ENCODE measurements at places on chromosomes 12 and 14.

- DNase-seq = peak; percentile 41
Measured at GRCh38 chr12:46752396-46752795, 73.4 kb downstream of the SLC38A4 start.

DNA sequence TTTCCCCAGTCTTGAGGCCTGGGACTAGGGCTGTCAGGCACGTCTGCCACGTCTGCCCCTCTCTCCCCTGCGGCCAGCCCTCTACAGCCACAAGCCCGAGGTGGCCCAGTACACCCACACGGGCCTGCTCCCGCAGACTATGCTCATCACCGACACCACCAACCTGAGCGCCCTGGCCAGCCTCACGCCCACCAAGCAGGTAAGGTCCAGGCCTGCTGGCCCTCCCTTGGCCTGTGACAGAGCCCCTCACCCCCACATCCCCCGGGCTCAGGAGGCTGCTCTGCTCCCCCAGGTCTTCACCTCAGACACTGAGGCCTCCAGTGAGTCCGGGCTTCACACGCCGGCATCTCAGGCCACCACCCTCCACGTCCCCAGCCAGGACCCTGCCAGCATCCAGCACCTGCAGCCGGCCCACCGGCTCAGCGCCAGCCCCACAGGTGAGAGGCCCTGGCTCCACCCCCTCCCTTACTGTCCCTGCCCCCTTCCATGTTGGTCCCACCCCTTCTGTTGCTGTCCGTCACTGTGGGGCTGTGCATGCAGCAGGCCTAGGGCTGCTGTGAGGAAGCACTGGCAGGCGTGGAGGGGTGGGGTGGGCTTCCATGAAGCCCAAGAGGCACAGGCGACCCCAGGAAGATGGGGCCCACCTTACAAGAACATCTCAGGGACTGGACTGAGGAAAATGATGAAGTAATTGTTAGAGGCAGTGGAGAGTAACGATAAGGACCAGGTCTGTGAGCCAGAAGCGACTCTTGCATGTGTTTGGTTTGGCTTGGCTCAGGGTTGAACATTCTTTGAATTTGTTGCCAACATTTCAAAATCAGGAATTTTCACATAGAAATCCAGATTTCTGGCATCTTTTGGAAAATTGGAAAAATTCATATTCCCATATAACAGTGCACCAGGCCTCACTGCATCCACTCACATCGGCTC is 16.8 kb downstream of the C12orf43 start:
- no peak for DNase-seq

DNA sequence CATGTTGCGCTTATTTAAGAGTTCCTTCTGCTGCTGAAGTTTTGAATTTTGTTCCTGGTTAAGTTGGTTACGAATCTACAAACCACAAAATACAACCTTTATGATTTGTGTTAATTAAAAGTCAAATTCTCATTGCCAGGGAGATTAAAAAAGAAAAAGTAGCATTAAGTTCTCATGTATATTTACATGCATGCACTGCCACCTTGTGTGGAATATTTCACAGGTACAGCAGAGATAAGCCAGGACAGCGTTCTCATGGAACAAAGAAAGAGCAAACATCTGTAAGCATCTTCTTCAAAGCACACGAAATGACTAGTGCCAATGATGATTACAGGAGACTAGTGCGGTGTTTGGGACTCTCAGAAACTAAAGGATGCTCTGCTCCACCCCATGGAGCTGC is 34.2 kb downstream of the ZFYVE21 start:
- DNase-seq = peak; percentile 57

DNA sequence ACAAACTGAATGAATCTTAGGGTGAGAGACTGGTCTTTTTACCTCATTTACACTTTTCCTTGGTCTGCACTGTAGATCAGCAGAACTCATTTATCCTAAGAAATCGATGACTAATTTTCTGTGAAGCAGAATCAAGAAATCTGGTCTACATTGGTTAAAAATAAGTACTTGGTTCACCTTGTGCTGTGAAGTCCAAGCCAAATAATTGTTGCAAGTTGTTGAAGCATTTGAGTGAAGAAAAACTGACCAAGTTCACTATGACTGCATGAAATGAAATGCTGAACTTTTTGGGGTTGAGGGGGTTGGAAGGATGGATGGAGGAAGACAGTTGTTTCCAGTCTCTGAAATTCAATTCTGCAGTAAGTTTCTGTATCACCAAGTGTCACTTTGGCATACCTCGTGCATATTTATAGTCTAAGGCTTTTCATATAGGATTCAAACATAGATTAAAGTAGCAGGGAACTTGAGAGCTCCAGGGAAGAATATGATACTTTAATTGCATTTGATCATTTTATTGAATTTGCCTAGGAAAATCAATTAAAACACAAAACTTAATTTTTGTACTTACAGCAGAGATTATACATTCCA is 75.0 kb downstream of the FAR2 start:
- no peak for DNase-seq

DNA sequence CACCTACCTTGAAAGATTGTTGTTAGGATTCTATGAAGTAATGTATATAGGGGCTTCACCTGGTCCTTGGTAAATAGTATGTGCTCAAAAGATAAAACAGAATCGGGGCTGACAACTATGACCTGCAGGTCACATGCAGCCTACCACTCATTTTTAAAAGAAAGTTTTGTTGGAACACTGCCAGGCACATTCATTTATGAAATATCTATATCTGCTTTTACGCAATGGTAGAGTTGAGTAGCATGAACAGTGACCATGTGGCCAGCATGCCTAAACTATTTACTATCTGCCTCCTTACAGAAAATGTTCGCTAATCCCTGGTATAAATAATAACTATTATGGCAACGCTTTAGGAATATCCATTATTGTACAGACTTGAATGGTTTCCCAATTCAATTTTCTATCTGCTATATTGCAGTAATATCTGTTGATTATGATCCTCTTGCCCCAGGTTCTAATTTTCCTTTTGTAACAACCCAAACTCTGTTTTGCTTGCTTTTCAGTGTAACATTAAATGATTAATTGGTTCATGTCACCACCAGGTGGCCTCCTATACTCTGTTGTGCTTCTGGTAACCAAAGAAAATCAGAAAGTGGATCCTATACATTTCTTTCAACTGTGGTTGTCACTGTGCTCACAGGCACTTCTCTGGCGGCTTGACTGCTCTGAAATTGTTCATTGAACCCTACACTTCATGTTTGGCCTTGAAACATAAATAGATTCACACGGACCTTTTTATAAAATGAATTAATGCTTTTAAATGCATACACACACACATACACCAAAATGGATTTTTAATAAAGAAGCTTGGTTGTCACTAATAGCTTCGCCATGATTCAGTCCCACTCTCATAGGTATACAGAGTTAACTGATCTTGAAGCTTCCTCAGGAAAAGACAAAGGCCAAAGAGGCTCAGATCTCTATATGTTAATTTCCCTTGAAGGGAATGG is 227.7 kb upstream of the NPAS3 start:
- peak; percentile 69 for DNase-seq

DNA sequence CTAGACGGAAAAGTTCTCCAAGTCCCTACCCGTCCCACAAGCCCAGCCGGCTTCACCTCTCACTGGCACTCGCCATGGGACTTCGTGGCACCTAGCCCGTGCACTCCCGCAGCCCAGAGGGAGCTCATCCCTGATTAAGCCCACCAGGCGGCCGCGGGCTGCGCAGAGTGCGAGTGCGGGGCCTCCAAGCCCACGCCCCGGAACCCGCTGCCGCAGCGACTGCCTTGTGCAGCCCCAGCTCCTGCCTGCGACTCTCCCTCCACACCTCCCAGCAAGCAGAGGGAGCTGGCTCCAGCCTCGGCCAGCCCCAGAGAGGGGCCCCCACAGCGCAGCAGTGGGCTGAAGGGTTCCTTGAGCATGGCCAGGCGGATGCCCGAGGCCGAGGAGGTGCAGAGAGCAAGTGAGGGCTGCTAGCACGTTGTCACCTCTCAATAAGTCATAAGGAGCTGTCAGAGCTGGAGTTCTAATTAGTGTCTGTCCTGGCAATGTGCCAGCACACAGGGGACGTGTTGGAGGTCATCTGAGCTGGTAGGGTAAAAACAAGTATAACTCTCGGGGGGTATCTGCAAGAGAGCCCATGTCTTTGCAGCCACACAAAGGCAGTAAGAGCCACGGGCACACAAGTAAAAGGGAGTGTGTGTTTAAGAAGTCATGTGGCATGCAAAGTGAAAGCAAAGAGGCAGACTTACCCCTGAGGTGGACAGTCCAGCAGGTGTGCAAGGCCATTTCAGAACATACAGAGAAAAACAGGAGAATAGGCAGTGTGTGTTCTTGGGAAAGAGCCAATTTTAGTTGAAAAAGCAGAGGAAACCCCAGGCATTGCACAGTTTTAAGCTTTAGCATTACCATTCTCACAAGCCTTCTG is 27.1 kb upstream of the TMTC2 start:
- no peak for DNase-seq

DNA sequence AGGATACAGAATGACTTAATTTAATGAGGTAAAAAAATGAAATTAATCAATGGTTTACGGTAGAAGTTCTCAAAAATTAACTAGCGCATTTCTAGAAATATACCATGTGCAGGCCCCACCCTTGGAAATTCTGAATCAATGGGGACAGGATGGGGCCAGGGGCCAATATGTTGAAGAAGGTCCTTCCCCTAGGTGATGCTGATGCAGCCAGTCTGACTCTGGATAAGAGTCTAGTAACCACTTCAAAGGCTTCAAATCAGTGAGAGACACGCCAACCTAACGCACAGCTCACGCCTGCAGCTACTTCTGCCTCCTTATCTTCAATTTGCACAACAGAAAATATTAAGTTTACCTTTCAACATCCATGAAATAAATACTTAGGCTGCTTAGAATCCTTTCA is 14.9 kb downstream of the GIT2 start:
- DNase-seq = no peak

DNA sequence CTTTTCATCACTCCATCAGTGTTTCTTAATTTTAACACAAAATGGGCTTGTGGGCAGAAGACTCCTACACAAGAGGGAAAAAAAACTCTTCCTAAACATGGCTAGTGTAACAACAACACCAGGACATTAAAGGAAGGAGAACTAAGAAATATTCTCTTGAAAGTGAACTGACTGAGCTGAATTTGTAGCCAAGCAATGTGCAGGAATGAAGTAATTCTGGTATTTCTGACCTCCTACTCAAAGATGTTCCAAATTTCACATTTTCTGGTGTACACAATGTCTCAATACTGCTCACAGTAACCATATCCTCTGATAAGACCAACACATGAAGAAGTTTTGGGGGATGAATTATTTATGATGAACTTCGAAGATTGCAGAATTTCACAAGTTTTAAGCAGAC is 357.3 kb downstream of the DUSP6 start:
- no peak for DNase-seq

GRCh38 chr12:18681818-18682217 is 56.0 kb downstream of the PLCZ1 start:
- no peak for DNase-seq

GRCh38 chr14:32707742-32708500 is 230.8 kb upstream of the NPAS3 start:
- no peak for DNase-seq

DNA sequence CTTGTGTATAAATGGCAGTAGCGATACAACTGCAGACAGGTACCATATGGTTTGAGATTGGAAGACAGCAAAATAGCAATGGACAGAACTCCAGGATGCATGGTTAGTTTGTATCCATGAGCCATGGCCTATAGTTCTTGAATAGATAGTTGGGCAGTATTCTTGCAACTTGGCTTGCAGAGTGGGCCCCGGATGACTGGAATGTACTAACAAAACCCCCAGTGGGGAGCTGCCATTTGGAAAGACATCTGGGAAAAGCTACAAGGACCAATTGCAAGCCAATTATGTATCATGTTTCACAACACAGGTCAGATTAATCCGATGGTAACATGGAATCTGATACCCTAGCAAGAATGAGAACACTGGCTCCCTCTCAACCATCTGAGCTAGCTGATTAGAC is 279.6 kb downstream of the RERGL start:
- no peak for DNase-seq

- no peak for DNase-seq
Measured at GRCh38 chr12:52383331-52383730, 2.1 kb downstream of the KRT84 start.

DNA sequence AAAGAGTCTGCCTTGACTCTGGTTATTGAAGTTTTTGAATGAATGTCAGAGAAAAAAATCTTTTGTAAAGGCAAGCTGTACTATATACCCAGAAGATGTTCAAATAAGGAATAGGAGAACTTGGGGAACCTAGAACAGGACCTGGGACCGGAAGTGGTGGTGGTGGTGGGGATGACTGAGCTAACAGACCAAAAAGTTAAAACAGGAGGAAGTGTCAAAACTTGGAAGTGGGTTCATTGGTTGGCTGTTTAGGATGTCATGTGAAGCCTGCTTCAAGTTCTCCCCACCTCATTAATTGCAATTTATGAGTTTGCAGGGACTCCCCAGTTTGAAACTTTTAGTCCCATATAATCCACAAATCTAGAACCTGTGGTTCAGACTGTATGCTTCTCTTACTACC is 26.2 kb downstream of the PLXNC1 start:
- DNase-seq = peak; percentile 75

DNA sequence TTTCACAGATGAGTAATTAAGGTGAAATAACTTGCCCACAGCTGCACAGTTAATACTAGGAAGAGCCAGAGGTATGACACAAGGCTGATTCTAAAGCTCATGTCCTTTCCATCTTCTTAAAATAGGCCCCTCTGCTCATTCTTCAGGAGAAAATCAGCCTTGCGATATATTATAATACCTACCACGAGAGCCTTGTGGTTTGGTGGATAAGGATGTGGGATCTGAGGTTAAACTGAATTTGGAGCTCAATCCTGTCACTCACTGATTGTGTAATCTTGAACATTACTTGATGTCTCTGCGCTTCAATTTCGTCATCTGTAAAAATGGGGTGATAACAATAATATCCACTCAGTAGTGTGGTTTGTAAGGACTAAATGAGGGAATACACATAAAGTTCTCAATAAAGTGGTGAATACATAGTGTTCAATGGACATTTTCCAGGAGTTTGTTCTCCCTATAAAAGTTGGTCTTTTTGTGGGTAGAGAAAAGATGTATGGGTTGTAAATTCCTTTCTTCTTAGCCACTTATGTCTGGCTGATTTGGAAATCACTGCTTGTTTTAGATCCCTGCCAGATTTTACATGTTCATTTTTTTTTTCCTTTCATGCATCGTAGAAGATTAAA is 25.1 kb upstream of the ATP2B1 start:
- DNase-seq = peak; percentile 86

- DNase-seq = peak; percentile 48
Measured at GRCh38 chr14:91493169-91493568, 16.9 kb downstream of the PPP4R3A start.

- DNase-seq = no peak
Measured at GRCh38 chr14:47490353-47490752, 185.1 kb downstream of the MDGA2 start.

DNA sequence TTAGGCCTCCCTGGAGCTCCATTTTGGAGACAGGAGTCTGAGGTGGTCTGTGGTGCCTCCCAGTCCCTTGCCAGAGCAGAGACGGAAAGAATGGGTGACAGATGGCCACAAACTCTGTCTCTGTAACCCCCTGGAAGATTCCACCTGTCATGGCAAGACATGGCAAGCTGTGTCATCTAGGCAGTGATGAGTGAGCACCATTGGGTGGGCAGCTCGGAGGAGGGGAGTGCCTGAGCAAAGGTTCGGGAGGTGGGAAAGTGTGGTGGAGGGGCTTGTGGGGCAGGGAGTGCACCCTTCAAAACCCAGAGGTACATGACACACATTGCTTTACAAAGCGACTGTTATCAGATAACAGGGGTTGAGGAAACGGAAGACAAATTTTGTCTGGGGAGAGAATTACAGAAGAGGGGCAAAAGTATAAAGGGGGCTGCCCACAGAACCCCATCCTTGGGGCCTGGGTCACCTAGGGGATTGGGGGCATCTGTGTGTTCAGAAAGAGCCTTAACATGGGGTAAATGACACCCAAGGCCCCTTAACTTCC is 3.5 kb downstream of the RIN3 start:
- DNase-seq = peak; percentile 60

- DNase-seq = no peak
Measured at GRCh38 chr12:121345151-121345815, 6.9 kb downstream of the ANAPC5 start.

Data from hematopoietic multipotent progenitor cell treated with erythropoietin and hydrocortisone succinate and interleukin-3 and kit ligand, for 6 days (in vitro differentiated cells).